Stimulated activated CD8-positive, alpha-beta memory T cell treated with anti-CD3 and anti-CD28 coated beads, Interleukin-15, amount 100 ng/mL, for 48 hours (primary cell): ENCODE measurements at places on chromosomes 7 and 10.

DNA sequence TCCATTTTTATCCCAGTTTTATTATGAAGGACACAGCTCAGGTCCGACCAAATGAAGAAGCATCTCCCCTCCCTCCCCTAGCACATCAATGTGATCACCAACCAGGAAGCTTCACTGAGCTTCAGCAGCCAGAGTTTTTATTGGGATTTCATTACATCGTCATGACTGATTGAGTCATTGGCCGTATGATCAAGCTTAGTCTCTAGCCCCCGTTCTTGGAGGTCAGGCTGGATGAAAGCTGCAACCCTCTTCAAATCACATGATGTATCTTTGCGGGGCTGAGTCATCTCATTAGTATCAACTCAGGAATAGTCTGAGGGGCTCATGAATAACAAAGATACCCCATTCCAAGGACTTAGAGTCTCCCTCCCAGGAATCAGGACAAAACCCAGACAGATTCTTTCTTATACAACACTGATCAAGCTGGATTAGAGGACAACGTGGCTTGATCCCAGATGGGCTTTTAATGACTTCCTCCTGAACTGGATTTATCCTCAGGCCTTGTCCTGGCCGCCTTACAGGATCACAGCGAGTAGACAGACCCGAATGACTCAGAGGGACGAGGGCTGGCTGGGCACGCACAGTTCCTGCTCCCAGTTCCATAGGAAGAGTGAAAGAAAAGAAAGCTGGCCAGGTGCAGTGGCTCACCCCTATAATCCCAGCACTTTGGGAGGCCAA, 14.5 kb downstream of the LIMK1 start:
- no peak for DNase-seq

- no peak for DNase-seq
Observed at GRCh38 chr7:101486433-101487104, 123.9 kb downstream of the COL26A1 start.

DNA sequence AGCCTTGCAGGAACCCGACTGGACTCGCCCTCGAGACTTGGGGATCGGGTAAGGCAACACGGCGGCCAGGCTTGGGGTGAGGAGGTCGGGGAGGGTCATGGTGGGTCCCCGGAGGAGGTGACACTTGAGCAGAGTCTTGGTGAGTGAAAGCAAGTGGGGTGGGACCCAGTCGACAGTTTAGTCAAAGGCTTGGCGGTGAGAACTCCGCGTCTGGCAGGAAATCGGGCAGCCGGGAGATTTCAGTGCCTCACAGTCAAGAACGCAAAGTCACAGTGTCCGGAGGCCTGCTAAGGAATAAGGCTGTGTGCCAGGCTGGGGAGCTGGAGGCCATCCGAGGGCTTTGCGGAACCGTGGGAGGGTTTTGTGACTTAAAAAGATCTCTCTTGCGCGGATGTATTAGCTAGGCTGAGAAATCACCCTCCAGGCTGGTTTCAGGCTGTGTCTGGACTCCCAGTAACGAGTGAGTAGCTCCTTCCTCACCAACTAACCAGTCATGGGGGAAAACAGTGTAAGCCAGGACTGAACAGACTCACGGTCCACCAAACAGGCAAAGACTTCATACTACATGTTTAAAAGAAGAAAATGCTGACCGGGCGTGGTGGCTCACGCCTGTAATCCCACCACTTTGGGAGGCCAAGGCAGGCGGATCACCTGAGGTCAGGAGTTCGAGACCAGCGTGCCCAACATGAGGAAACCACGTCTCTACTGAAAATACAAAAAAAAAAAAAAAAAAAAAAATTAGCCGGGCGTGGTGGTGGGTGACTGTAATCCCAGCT, 613 bp downstream of the AP5Z1 start:
- no peak for DNase-seq

- DNase-seq: peak; percentile 41
Observed at GRCh38 chr7:23531050-23531793, 559 bp downstream of the TRA2A start.

DNA sequence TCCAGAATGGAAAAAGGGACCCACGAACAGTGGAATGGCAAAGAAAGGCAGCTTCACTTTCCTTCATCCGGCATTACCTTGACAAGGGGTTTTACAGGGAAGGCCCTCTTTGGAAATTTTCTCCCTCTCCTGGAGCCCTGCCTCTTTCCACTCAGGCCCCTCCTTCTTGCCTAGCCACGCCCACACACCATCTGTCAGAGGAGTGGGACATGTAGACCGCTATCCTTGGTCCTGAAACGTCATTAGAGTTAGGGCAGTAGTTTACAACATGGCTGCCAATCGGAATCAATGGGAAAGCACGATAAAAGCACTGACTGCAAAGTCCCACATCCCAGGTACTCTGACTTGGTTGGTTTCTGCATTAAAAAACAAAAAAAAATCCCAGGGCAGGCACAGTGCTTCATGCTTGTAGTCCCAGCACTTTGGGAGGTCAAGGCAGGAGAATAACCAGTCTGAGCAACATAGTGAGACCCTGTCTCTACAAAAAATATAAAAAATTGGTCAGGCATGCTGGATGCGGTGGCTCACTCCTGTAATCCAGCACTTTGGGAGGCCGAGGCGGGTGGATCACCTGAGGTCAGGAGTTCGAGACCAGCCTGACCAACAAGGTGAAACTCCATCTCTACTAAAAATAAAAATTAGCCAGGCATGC, 96.4 kb downstream of the MARCHF5 start:
- DNase-seq: no peak

DNA sequence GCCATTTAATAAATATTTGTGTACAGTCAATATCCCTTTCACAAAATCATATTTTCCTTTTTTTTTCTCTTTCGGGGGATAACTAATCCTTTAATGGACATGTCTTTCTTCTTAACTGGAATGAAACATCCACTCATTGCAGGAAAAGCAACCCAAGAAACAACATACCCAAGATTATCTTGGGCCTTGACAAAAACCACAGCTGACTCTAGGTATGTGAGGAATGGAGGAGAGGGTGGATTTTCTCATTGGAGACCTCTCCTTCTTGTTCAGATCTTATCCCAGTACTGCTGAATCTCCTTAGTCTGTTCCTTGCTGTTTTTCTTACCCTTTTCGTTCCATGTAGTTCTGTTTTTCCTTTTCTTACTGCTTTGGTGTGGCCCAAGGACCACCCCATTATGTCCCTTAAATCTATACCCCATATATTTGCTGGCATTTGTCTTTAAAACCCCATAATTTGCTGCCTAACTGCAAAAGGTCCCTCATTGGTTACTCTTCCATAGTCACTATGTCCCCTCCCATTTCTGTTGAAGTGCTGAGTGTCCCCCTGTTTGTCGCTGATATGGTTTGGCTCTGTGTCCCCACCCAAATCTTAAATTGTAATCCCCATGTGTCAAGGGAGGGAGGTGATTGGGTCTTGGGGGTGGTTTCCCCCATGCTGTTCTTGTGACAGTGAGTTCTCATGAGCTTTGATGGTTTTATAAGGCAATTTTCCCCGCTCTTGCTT, 6.8 kb upstream of the CDK6 start:
- DNase-seq: no peak

DNA sequence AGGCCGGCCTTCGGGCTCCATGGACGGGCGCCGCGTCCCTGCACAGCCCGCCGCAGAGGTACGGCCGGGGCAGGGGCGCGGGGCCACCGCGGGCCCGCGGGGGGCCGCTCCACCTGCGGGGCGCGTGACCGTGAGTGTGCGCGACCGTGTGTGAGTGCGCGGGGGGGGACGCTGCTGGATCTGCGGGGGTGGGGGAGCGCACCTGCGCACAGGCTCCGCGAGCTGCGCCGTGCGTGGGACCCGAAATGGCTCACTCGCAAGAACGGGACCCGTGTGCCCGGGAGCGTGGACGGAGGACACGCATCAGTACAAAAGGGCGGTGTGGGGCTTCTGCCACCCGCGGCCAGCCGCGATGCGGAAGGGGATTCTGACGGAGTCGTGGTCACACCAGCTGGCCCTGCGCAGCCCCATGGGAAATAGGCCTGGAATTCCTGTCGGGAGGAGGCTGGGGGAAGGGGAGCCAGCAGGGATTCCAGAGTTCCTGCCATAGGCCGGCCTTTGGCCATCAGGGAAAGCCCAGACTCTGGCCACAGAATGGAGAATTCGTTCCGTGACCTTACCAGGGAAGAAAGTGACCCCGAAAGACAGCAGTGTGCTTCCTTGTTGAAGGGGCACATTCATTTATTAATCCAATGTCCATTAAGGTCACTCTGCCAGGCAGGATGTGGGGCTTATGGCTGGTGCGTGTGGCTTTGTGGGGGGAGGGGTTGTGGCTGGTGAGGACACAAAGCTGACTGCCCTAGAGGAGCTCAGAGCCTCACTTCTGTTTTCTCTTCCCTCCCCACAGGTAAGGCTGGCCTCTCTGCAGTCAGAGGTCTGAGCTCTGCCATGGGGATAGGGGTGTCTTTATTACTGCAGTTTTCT, 494 bp downstream of the REPIN1 start:
- no peak for DNase-seq

DNA sequence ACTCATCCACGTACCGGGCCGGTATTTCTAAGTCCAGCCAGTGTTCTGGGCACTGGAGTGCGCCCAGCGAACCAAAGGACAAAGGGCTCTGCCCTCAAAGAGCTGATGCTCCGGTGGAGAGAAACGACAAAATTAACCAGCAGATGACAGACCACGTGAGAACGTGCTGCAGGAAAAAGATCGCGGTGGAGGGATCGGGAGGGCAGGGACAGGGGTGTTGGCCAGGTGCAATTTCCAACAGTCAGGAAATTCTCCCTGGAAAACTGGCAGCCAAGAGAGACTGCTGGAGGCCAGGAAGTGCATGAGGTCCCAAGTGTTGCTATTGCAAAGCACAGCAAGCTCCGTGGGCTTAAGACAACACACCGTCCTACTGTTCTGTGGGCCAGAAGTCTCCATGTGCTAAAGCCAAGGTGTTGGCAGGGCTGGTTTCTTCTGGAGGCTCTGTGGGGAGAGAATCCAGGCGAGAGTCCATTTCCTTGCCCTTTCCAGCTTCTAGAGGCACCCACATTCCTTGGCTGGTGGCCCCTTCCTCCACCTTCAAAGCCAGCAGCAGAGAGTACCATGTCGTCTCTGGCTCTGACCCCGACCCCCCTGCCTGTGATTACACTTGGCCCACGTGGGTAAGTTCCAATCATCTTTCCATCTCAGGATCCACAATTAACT, 21.3 kb upstream of the AMZ1 start:
- no peak for DNase-seq

GRCh38 chr7:38452681-38453108, 178.5 kb downstream of the AMPH start:
- no peak for DNase-seq

- DNase-seq: no peak
Observed at GRCh38 chr7:27104341-27105058, 2.0 kb upstream of the HOXA2 start.

DNA sequence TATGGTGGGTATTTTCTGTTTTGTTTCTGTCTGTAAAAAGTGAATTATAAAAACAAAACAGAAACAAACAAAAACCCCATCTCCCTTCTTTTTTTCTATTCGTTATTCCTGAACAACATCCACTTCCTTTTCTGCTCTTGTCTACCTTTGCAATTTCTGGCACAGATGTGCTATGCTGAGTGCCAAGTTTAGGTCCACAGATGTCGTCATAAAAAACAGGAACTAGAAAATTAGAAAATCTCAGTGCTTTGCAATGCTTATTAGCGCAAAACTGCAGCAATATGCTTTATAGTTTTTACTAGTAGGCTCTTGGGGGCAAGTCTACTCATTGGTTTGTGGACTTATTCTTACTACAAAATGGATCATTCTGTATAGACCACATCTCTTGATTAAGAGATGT, 94.2 kb upstream of the PRKCQ start:
- no peak for DNase-seq

DNA sequence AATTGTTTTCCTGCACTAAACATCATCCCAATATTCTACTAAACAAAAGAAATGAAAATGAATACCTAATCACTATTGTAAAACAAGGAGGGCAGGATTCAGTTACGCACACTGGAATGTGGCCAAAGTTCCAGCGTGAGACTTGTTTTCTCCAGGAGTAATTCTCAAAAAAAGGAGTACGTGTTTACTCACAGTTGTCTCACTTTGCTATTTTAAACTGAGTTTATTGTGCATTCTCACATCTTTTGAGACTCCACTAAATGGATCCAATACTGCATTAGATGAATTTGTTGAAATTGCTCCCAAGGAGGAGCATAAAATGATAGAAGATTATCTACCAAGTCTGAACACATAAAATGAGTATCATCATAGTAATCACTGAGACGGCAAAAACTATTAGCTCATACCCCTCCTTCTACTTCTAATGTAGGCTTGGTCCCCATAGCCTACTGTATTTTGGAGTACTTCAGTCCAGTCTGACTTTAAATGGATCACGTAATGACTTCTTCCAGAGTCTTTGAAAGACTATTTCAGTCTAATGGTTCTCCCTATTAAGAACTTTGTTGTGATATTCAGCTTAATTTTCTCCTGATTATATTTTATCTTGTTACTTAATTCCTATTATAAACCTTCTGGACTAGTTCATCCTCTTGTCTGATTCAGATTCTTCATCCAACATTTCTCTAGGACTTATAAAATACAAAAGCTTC, 3.8 kb downstream of the GRM3 start:
- DNase-seq: no peak

GRCh38 chr7:95102662-95103061, 195.3 kb downstream of the PPP1R9A start:
- no peak for DNase-seq

DNA sequence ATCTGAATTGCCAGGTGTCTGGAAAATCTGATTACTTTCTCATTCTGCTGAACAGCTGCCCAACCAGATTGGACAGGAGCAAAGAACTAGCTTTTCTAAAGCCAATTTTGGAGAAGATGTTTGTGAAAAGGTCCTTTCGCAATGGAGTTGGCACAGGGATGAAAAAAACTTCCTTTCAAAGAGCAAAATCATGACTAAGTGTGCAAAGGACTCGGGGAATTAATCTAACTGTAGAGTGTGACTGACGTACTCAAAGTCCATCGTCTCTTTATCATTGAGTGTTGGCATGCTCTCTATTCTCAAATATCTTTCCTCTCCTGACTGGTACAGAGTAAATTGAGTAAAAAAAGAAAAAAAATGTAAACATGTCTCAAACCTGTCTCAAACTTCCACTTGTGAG, 3.3 kb downstream of the NPS start:
- no peak for DNase-seq

GRCh38 chr7:110762546-110763225, 328.2 kb upstream of the LRRN3 start:
- DNase-seq: no peak

GRCh38 chr7:150973571-150974451, 4.3 kb downstream of the KCNH2 start:
- DNase-seq: no peak
